ENCODE measurements at places on chromosomes 13 and 19.

DNA sequence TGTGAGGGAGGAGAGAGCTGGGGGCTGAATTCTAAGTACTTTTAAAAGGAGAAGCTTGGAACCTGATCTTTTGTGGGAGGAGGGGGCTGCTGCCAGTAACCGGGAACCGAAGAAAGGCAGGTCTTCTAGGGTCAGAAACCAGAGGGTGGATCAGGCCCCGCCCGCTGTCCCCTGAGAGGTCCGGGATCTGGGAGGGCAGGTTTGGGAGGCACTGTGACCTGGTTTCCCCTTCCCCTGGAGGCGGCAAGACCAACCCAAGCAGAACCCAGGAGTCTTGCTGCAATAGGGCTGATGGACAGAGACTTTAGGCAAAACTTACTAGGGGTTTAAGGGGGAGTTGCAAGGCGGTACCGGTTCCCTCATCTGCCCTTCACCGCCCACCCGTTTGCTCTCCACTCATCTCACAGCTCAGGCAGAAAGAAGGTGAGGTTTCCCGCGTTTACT lies 707 bp upstream of the KLK8 start:
- DNase-seq: no peak

DNA sequence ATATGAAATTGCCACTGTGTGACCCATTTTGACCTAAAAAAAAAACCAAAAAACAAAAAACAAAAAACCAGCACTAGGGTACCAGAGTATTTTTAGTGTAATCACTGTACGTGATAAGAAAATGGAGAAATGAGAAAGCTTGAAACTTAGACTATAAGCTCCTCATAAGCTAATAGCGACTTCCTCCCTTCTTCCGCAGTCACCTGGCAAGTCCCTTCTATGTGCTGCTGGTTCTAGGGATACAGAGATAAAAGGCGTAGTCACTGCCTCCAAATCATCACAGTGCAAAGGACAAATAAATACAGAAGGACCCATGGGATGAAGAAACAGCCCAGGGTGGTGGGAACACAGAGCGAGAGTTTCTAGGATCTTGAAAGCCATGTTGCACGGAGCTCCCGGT lies 190.3 kb downstream of the TM9SF2 start:
- no peak for DNase-seq

DNA sequence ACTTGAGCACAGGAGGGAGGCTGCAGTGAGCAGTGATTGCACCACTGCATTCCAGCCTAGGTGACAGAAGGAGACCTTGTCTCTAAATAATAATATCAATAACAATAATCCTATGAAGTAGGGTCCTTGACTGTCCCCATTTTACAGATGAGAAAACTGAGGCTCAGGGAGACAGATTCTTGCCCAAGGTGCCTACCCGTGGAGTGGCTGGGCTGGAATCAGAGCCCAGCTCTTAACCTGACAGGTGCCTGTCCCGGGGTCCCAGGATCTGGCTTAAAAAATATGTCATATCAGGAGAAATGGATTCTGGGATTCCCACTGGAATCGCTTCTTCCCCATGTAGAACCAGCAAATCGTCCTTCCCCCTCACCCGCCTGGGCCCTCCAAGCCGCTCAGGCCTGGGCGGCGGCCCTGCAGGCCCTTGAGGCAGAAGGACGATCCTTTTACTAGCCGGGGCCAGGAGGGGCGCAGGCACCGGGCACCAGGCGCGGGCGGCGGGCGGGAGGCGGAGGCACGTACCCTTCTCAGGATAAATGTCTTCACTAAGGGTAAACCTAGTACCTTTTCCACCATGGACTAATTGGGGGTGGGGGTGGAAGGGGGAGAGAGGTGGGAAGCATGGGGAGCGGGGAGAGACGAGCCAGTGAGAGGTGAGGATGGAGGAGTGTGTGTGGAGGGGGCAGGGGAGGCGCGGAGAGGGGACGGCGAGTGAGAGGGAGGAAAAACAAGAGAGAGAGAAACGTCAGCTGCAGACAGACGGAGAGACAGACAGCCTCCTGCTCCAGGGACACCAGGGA lies 60.6 kb downstream of the COLGALT1 start:
- no peak for DNase-seq

- no peak for DNase-seq
Measured at GRCh38 chr13:71621174-71622124, 245.6 kb downstream of the DACH1 start.

- DNase-seq: no peak
Measured at GRCh38 chr13:114077933-114078325, 54.5 kb downstream of the RASA3 start.

- no peak for DNase-seq
Measured at GRCh38 chr13:51323824-51324511, 15.5 kb upstream of the SERPINE3 start.

DNA sequence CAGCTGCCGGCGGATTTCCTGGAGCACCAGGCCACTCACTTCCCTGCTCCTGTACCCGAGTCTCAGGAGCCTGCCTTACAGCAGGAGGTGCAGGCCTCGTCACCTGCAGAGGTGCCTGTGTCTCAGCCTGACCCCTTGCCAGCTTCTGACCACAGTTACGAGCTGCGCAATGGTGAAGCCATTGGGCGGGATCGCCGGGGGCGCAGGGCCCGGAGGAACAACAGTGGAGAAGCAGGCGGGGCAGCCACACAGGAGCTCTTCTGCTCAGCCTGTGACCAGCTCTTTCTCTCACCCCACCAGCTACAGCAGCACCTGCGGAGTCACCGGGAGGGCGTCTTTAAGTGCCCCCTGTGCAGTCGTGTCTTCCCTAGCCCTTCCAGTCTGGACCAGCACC lies 3.3 kb downstream of the ZNF574 start:
- no peak for DNase-seq

GRCh38 chr19:6833166-6833790 lies 54.1 kb upstream of the ADGRE1 start:
- DNase-seq: no peak

- no peak for DNase-seq
Measured at GRCh38 chr13:98571955-98572662, 4.8 kb downstream of the STK24 start.
